Caudate nucleus (tissue), 63 donors: ENCODE measurements at places on chromosomes 3 and 15.

DNA sequence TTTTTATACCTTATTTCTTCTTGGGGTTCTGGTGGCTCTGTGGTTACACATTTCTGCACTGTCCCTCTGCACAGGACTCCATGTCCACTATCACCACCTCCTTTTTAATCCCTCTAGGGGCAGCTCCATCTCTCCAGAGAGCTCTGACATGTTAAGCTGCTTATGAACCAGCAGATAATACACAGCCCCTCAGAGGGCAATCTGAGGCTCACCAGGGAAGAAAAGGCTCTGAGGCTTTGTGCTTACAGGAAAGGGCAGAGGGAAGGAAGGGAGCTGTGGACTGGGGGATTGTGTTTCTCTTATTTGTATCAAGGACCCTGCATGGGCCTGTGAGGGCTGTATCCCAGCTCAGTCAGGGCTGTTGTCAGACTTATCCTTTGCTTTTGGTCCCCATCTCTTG lies 164.5 kb downstream of the EPHB1 start:
- DNase-seq: no peak

- no peak for DNase-seq
Observed at GRCh38 chr15:48533982-48534381, 111.5 kb downstream of the FBN1 start.

- no peak for DNase-seq
Observed at GRCh38 chr15:45529613-45530012, 7.1 kb upstream of the SLC30A4 start.

- DNase-seq: no peak
Observed at GRCh38 chr3:195111319-195111705, 159.6 kb downstream of the XXYLT1 start.

GRCh38 chr15:56844892-56845291 lies 73.6 kb upstream of the TCF12 start:
- no peak for DNase-seq

DNA sequence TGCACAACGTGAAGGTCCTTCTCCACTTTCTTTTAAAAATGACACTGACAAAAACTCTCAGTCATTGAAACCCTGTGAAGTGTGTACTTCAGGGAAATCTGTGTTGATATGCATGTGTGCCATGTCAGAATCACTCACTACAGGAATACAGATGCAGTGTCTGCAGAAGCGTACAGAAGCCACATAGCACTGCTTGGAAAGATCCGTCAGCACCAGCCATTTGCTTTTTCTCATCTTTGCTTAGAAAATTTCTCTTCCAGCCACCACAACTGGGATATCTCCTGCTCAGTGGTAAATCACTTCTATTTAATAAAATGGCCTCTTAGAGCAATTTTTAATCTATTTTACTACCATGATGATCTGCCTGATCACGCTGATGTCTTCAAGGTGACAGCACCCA lies 91.3 kb upstream of the ARHGEF26 start:
- DNase-seq: no peak

DNA sequence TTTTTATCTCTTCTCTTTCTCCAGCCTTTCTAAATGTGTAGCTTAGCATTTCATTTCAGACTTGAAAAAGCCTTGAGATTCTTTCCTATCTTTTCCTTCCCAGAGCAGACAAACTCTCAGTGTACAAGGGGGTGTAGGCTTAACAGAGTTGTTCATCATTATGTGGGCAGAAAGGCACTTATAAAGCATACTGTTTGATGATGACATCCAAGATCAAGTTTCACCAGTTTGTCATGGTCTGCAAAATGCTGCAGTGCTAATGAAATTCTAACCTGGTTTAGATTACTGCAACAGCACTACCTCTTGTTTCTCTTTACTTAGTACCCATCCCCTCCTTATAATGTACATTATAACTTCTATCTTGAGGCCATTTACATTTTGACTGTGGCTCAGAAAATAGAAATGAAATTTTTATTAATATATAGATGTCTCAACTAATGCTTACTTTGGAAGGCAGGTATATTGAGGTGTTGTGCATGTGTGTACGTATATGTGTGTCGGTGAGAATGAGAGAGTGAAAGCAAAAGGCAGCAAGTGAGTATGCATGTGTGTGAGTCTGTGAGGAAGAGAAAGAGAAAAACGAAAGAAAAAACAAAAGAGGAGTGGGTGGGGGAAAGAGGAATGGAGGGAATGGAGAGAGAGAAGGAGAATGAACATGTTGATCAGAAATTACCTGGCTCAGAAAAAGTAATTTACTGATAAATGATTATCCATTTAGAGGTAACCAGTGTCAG lies 1043.6 kb downstream of the TUSC7 start:
- DNase-seq: no peak

DNA sequence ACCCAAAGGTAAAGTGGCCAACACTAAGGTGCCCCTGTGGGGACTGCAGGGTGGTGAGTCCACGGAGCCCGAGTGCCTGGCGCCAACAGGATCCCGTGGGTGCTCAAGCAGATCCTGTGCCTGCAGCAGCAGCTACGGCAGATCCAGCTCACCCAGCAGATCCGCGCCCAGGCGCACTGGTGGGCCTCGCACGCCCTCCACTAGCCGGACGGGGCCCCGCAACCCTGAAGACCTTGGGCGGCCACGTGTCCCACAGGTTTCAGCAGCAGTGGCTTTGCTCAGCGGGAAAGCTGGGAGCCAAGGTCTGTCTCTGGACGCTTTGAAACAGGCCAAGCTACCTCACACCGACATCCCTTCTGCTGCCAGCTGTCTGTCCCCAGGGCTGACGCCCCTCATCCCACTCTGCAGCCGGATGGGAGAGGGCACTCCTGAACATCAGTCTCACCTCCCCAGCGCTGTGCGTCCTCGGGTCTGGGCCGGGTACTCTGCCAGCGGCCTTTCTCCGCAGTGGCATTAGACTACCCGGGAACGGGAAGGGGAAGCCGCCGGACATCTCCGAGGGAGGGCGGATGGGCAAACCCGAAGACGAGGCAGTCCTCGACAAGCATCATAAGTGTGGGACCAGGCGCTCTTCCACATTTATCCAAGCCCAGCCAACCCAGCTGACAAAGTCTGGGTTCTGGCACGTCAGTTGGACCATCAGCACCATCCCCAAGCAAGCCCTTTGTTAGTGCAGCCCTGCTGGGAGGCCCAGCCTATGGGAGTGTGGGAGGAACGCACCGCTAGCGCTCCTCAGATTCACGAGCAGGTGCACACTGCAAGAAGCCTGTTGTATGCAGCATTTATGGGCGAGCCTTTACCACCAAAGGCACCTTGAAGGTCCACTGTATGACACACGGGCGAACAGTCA lies 212.6 kb upstream of the UBE2E2 start:
- DNase-seq: no peak

DNA sequence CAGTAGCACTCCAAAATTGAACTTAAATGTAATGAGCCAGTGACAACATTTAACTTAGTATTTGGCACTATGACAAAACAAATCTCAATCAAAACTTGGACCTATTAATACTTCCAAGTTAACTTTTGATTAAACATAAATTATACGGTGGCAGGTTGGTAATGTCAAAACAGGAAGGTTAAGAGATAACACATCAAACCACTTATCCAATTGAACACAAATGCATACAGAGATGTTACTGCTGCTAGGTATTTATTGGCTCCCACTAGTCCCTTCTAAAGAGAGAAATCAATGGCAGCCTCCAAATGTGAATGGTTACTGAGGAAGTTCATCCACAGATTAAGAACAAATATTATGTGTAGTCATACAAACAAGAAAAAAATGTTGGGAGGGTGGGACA lies 1.8 kb downstream of the GSK3B start:
- no peak for DNase-seq
